ENCODE measurements at places on chromosomes 1 and 21. TPM values are rescaled to one million over a fixed set of nuclear protein-coding genes. Genes with fewer than 3 reads are reported as not detected.

PRKACB gene
- 85.2 TPM for total RNA-seq

HSPB7 gene
- 1.1 TPM for total RNA-seq

BARHL2 gene
- total RNA-seq: not detected

GRCh38 chr1:201060586-201060985, 37.1 kb upstream of the KIF21B start:
- DNase-seq: no peak
- no peak overlapping the region for H3K4me3 ChIP-seq
- H3K27ac ChIP-seq: no peak overlapping the region
- H3K4me1 ChIP-seq: no peaks in the 10 kb centered on the region
- no peaks in the 10 kb centered on the region for H3K27me3 ChIP-seq

- H3K27ac ChIP-seq: peak overlapping the region; percentile 16
- no peak overlapping the region for H3K4me3 ChIP-seq
- no peaks in the 10 kb centered on the region for H3K27me3 ChIP-seq
- no peaks in the 10 kb centered on the region for H3K4me1 ChIP-seq
Observed at GRCh38 chr1:115811140-115811828, 29.6 kb downstream of the NHLH2 start.

- no peak overlapping the region for H3K27ac ChIP-seq
- no peaks in the 10 kb centered on the region for H3K27me3 ChIP-seq
- H3K4me3 ChIP-seq: no peak overlapping the region
- H3K36me3 ChIP-seq: no peaks in the 10 kb centered on the region
- no peak for DNase-seq
- no peaks in the 10 kb centered on the region for H3K4me1 ChIP-seq
Observed at GRCh38 chr21:40164905-40165772, 297.9 kb downstream of the PCP4 start.

All from colonic mucosa (tissue), 4 donors.